ENCODE measurements at places on chromosomes 13 and 19. TPM values are rescaled to one million over a fixed set of nuclear protein-coding genes. Genes with fewer than 3 reads are reported as not detected.
A peak's percentile ranks its signal among the peaks of the same experiment; 100 is the strongest.

Gene PTBP1
- 348 TPM for total RNA-seq

DNA sequence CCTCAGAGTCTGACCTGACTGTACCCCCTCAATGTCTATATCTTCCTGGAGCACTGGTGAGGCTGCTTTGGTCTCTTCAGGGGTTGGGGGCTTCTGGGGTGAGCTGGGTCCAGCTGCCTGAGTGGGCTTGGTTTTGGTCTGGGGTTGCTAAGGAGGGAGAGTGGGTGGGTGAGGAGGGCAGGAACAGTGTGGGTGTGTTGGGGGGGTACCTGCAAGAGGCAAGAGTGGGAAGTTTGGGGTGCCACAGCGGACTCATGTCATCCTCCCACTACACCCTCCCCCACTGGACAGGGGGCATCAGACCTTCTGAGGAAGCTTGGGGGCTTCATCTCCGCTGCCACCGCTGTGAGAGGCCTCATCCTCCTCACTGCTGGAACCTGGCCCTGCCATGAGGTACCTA lies 13.6 kb downstream of the ZNF575 start:
- no peak overlapping the region for H3K4me3 ChIP-seq
- H3K27me3 ChIP-seq, result no peaks in the 10 kb centered on the region
- peaks cover 44% of the 10 kb centered on the region for H3K36me3 ChIP-seq
- no peak for DNase-seq
- H3K4me1 ChIP-seq, result no peaks in the 10 kb centered on the region

DNA sequence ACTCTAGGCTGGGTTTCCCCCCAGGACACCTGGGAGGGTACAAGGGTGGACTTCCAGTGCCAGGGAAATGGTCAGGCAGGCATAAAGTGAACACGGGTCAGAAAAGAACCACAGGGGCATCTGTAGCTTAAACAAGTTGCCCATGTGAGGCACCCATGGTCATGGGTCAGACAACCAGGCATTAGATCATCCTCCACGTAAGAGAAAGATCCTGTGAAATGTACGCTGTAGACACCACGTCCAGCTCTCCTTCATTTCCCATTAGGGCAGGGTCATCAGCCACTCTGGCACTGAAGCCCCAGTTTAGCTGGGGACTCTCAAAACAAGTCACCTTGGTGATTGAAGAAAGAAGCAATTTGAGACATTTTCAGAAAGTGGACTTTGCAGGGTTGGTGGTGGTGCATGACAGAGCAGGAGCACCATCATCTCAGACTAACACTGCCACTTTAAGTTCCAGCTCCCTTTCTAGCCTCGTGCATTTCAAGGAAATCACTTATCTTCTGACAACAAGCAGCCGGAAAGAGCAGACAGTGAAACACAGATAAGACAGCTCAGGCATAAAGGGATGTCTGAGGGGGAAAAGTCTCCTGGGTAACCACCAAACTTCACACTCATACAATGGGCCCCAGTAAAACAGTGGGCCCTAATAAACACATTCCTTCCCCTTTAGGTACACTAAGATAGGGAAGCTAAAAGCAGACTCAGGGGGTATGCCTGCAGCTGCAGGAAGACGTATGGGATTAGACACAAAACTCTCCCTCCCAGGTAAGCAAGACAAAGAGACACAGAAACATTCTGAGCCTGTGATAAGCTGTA lies 16.1 kb upstream of the SIGLEC6 start:
- H3K27me3 ChIP-seq, result no peaks in the 10 kb centered on the region
- H3K4me1 ChIP-seq, result no peaks in the 10 kb centered on the region
- H3K36me3 ChIP-seq, result no peaks in the 10 kb centered on the region
- no peak overlapping the region for H3K4me3 ChIP-seq

GRCh38 chr13:48559638-48560320 lies 26.9 kb upstream of the RCBTB2 start:
- DNase-seq, result peak; percentile 26
- H3K4me3 ChIP-seq, result no peak overlapping the region
- peaks cover 12% of the 10 kb centered on the region for H3K4me1 ChIP-seq
- H3K27ac ChIP-seq, result peak overlapping the region; percentile 66

Gene UCHL3
- 49.9 TPM for total RNA-seq

Gene CRX
- not detected for total RNA-seq

Gene ZNF723
- total RNA-seq, result not detected

- peaks cover 6% of the 10 kb centered on the region for H3K4me1 ChIP-seq
- H3K36me3 ChIP-seq, result no peaks in the 10 kb centered on the region
- DNase-seq, result no peak
- no peak overlapping the region for H3K27ac ChIP-seq
- H3K4me3 ChIP-seq, result no peak overlapping the region
- H3K27me3 ChIP-seq, result no peaks in the 10 kb centered on the region
Measured at GRCh38 chr13:86445206-86445605, 646.0 kb upstream of the SLITRK6 start.

DNA sequence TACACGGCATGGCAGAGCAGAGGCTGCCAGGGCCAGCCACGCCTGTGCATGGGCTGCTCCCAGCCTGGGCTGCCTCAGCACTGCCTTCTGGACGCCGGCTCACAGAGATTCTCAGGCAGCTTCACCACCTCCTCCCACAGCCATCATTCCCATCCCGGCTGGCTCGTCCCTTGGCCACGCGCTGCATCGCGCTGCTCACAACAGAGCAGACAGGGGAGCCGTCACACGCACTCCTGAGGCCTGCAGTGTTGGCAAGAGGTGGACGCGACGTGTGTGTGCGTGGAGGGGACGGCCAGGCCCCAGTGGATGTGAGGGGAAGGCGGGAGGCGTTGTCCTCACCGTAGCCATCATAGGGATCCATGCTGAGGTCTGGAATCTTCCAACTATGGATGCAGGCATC lies 7.6 kb upstream of the PRKD2 start:
- peaks cover 54% of the 10 kb centered on the region for H3K36me3 ChIP-seq
- no peaks in the 10 kb centered on the region for H3K4me1 ChIP-seq
- no peak overlapping the region for H3K4me3 ChIP-seq
- no peak for DNase-seq
- H3K27me3 ChIP-seq, result no peaks in the 10 kb centered on the region
- H3K27ac ChIP-seq, result no peak overlapping the region

DNA sequence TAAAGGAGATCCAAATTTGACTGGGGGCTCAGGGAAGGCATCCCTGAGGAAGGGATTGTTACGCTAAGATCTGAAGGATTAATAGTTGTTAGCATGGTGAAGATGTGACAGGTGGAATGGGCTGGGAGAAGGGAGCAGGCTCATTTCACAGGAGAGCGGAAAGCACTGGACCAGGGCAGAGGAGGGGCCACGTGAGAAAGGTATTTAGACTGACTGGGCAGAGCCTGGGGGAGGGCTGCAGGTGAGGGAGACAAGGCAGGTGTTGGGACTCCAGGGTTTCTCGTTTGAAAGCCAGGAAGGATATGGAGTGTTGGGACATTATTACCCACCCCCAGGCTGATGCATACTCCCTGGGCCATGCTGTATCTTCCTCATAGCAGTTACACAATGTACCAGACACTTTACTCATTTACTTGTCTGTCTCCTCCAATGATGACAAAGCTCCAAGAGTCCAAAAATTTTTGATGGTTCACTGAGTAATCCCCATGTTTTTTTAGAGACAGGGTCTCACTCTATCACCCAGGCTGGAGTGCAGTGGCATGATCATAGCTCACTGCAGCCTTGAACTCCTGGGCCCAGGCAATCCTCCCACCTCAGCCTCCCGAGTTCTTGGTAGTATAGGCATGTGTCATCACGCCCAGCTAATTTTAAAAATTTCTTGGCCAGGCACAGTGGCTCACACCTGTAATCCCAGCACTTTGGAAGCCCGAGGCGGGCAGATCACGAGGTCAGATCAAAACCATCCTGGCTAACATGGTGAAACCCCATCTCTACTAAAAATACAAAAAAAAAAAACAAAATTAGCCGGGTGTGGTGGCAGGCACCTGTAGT lies 2.3 kb downstream of the TRAPPC6A start:
- peak overlapping the region; percentile 89 for H3K27ac ChIP-seq
- peaks cover 4% of the 10 kb centered on the region for H3K36me3 ChIP-seq
- no peak overlapping the region for H3K4me3 ChIP-seq
- DNase-seq, result peak; percentile 61
- no peaks in the 10 kb centered on the region for H3K27me3 ChIP-seq
- peaks cover 17% of the 10 kb centered on the region for H3K4me1 ChIP-seq

Gene C5AR2
- 2.8 TPM for total RNA-seq

Gene EBI3
- total RNA-seq, result 0.35 TPM

Gene MYO1F
- 0.27 TPM for total RNA-seq

DNA sequence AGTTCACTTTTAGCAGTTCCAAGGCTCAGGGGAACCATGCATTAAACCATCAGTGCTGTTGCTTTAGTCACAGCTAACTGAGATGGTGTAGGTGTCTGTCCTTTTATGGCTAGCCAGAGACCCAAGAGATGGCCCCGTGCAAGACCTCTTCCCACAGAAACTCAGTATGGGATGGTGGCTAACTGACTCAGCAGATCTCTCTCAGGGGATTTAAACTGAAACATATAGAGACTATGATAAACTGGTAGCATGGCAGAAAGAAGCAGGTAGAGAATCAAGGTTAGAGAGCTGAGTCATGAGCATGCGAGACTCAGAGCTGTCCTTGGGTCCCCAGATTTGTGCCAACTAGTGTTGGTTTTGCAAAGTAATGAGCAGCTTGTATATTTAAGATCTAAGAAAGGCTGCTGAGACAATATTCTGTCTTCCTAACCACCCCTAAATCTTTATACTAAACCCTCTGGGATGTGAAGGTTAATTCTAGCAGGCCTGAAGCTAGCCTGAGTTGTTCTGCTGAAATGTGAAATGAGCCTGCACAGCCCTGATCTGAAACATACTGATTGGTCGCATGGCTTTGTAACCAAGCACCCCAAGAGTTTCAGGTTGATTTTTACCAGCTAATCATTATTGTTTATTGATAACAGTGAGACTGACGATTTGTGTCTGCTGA lies 6.5 kb upstream of the SCEL start:
- no peak overlapping the region for H3K4me3 ChIP-seq
- no peak overlapping the region for H3K27ac ChIP-seq
- no peaks in the 10 kb centered on the region for H3K36me3 ChIP-seq
- H3K4me1 ChIP-seq, result peaks cover 4% of the 10 kb centered on the region
- no peaks in the 10 kb centered on the region for H3K27me3 ChIP-seq

DNA sequence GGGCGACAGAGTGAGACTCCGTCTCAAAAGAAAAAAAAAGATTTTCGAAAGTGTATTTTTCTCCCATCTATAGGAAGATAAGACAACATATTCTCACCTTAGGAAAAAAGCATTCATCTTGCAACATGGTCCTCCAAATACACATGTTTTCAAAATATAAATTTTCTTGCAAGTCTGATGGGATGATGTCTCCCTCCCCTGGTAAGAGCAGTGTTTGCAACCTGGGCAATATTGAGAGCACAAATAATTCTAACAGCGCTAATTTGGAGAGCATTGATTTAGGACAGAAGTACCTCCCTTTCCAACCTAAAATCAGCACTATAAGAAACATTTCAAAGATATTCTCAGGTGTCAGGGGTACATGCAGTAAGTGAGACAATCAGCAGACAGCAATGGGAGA lies 61.0 kb upstream of the SHISA2 start:
- H3K27me3 ChIP-seq, result peaks cover 30% of the 10 kb centered on the region
- H3K4me3 ChIP-seq, result no peak overlapping the region
- no peaks in the 10 kb centered on the region for H3K36me3 ChIP-seq
- H3K4me1 ChIP-seq, result no peaks in the 10 kb centered on the region
- DNase-seq, result peak; percentile 2

GRCh38 chr19:16148443-16149229 lies 5.2 kb downstream of the HSH2D start:
- DNase-seq, result no peak
- no peak overlapping the region for H3K4me3 ChIP-seq
- H3K27me3 ChIP-seq, result no peaks in the 10 kb centered on the region
- H3K4me1 ChIP-seq, result peaks cover 5% of the 10 kb centered on the region
- H3K36me3 ChIP-seq, result no peaks in the 10 kb centered on the region

Gene USHBP1
- total RNA-seq, result not detected

- no peaks in the 10 kb centered on the region for H3K27me3 ChIP-seq
- H3K36me3 ChIP-seq, result no peaks in the 10 kb centered on the region
- H3K4me1 ChIP-seq, result peaks cover 8% of the 10 kb centered on the region
- H3K4me3 ChIP-seq, result no peak overlapping the region
- peak; percentile 67 for DNase-seq
- no peak overlapping the region for H3K27ac ChIP-seq
Measured at GRCh38 chr13:43905435-43906031, 25.8 kb downstream of the LACC1 start.

GRCh38 chr19:50204081-50204428 lies 633 bp downstream of the MYH14 start:
- DNase-seq, result no peak
- no peaks in the 10 kb centered on the region for H3K36me3 ChIP-seq
- no peak overlapping the region for H3K4me3 ChIP-seq
- H3K4me1 ChIP-seq, result no peaks in the 10 kb centered on the region
- no peaks in the 10 kb centered on the region for H3K27me3 ChIP-seq

Gene RFX1
- 16.8 TPM for total RNA-seq

- peaks cover 8% of the 10 kb centered on the region for H3K36me3 ChIP-seq
- DNase-seq, result no peak
- H3K4me3 ChIP-seq, result peak overlapping the region; percentile 69
- peak overlapping the region; percentile 69 for H3K27ac ChIP-seq
- no peaks in the 10 kb centered on the region for H3K27me3 ChIP-seq
Measured at GRCh38 chr19:13023656-13024055, 28.4 kb downstream of the NFIX start.

DNA sequence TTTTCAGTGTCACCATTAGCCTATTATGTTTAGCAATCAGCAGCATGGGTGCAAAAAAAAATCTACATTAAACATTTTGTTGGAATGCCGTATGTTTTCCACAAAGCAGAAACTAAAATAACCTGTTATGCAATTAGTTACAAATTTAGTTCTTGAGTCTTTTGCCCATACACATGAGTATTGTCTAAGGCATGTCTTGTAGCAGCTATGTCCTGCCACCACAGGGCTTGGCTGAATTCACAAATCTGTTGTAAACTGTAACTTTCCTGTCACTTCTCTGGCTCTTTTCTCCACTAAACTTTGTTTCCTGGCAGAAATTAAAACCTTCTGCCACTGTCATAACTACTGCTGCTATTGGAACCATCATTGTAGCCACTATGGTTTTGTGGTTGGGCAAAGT lies 277.9 kb upstream of the SPRY2 start:
- H3K36me3 ChIP-seq, result no peaks in the 10 kb centered on the region
- no peak for DNase-seq
- H3K4me1 ChIP-seq, result peaks cover 5% of the 10 kb centered on the region
- H3K4me3 ChIP-seq, result no peak overlapping the region

- no peak for DNase-seq
- no peak overlapping the region for H3K4me3 ChIP-seq
- H3K36me3 ChIP-seq, result peaks cover 6% of the 10 kb centered on the region
- H3K27me3 ChIP-seq, result no peaks in the 10 kb centered on the region
Measured at GRCh38 chr19:30634131-30634830, 262.1 kb downstream of the ZNF536 start.

GRCh38 chr19:15649526-15649925 lies 8.8 kb downstream of the CYP4F3 start:
- H3K27me3 ChIP-seq, result peaks cover 10% of the 10 kb centered on the region
- no peaks in the 10 kb centered on the region for H3K4me1 ChIP-seq
- no peak for DNase-seq
- no peaks in the 10 kb centered on the region for H3K36me3 ChIP-seq
- H3K4me3 ChIP-seq, result no peak overlapping the region

- H3K36me3 ChIP-seq, result peaks cover 51% of the 10 kb centered on the region
- H3K27ac ChIP-seq, result no peak overlapping the region
- H3K4me1 ChIP-seq, result peaks cover 17% of the 10 kb centered on the region
Measured at GRCh38 chr19:55681131-55682092, 6.4 kb downstream of the EPN1 start.

Data from MCF 10A (cell line).